AG09319 (cell line): ENCODE measurements at places on chromosomes 3 and 15.

DNA sequence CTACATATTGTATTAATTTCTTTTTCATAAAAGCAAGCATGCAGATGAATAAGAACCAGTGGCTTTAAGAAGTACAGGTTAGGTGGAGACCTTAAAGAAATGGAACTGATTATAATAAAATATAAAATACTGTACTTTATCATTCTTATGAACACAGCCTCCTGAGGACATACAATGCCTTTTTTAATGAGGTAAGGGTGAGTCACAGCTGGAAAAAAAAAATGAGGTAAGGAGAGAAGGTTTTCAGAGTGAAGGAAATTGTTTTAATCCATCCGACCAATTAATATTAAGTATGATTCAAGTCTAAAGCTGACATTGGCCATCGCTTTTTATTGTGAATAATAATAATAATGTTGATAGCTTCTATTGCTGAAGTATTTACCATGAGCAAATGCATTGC, 170.3 kb upstream of the SOX2 start:
- DNase-seq: no peak

GRCh38 chr3:193207290-193208273, 33.4 kb upstream of the PLAAT1 start:
- DNase-seq: no peak

DNA sequence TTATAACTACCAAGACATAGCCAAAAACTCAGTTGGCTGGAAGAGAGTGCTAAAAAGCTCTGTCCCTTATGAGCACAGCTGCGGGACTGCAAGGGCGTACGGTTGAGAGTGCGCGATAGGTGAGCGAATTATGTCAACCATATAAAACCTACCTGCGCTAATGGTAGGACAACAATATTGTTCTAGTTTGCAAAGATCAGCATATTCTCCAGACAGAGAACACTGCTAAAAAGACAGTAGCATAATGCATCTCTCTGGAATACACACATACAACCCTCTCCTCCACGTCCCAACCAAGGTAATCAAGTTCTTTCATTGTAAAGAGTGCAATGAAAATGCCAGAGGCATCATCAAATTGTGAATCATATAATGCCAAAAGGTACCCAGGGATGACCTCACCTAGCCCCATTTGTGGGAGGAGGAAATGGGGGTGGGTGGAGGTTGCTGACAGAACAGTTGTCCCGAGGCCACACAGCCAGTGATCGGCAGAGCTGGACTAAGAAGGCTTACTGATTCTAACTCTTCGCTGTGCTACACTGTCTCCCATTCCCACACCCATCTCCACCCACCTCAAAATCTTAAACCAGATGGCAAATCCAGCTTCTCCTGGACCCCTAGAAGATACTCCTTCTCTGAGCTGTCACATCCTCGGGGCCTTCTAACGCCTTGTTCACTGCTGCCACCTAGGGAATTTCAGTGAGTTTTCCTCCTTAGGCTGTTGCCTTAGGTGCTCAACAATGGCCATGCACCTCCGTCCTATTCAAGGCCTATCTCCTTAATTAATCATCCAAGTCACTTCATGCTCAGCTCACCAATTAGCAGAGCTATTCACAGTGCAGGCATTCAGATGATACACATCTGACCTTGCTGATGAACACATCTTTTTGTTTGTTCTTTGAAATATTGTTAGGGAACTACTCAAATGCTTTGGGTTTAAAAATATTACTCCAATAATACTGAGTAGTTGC, 60.7 kb downstream of the RPL22L1 start:
- DNase-seq: peak; percentile 57

DNA sequence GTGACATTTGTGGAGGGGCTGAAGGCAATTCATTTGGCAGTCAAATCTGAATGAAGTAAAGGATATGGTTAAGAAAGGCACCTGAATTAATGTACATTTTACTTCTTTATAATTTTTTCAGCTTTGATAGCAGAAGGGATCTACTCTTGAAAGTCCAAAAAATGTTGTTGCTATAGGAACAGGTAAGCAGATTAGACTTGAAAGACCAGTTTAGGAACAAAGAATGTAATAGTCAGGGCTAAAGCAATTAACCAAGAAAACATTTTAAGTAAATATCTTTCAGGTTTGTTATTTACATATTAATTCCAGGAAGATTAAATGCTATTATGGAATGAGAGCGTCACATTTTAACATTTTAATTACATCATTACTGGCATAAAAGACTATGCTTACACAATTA, 1.1 kb downstream of the ATP13A4 start:
- no peak for DNase-seq

DNA sequence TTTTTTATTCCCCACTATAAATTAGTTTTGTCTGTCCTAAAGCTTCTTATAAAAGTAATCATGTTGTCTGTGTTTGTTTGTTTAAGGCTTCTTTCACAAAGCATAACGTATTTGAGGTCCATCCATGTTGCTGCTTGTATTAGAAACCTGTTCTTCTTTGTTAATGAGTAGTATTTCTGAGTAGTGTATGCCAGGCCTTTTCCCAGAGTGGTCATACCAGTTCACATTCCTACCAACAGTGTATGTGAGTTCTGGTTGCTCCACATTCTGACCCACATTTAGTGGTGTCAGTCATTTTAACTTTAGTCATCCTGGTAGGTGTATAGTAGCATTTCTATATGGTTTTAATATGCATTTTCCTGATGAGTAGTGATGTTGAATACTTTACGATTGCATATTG, 98.6 kb downstream of the NEO1 start:
- DNase-seq: no peak

GRCh38 chr3:152335273-152335672, 66.5 kb downstream of the MBNL1 start:
- no peak for DNase-seq

- DNase-seq: no peak
Observed at GRCh38 chr3:116020989-116021388, 397.7 kb downstream of the GAP43 start.

GRCh38 chr3:143973259-143974021, 1.8 kb downstream of the DIPK2A start:
- DNase-seq: no peak

GRCh38 chr3:5053021-5053831, 68.9 kb upstream of the ARL8B start:
- no peak for DNase-seq

DNA sequence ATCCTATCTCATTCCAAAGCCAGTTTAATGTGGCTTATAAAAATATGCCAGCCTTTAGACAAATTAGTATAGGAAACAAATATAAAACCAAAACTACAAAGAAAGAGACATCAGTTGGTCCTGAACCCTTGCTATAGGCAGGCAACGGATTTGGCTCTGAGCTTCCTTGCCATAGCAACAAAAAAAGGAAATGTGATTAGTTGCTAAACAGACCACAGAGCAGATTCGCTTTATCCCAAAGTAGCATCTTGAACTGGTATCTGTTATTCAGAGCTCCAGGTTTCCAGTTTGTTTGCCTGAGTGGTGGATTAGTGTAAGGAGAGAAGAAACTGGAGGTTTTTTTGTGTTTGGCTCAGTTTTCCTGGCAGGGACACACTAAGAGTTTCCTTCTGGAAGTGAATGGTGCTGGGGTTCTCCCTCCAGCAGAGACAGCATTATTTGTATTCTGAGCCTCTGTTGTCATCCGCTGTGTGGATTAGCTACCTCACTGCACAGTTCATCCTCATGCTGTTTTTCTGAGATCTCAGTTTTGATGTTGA, 44.1 kb downstream of the CHST2 start:
- no peak for DNase-seq

DNA sequence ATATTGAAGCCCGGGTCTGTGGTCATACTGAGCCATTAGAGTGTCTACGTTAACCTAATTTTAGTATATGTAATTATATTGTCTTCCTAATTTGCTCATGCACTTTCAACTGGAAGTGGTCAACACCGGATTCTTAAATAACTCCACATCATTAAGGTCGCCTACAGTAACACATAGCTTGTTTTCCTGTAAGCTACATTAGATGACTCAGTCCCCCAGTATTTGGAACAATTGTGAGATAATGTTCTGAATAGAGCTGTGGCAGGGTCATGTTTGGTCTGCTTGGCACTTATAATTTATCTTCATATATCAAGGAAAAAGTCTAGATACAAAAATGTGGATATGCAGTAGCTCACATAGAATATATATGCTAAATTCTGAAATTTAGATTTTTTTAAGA, 486.2 kb downstream of the IGSF11 start:
- DNase-seq: no peak

DNA sequence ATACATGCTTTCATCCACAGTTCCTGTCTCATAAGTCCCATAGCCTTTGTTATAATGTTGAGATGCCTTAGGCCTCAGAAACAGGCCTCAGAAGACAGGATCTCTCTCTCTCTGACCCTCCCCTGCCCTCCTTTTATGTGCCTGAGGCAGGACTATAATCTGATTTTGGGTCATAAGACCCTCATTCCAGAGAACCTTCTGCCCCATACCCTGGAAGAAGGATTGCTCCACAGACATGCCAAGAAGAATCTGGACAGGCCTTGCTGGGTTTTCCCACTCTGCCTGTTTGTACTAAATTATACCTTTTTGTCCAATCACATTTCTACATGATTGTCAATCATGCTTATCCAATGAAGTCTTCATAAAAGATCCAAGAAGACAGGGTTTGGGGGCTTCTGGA, 57.2 kb upstream of the MME start:
- no peak for DNase-seq

DNA sequence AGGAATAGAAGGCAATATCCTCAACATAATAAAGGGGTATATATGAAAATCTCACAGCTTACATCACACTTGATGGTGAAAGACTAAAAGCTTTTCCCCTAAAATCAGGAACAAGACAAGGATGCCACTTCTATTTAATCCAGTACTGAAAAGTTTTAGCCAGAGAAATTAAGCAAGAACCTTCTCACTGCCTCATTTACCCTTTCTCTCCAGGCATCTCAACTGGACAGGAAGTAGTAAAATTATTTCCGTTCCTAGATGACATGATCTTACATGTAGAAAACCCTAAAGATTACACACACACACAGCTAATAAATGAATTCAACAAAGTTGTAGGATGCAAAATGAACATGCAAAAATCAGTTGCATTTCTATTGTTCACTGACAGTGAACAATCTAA, 11.2 kb downstream of the SCAP start:
- no peak for DNase-seq

- DNase-seq: no peak
Observed at GRCh38 chr15:51731549-51732267, 5.7 kb downstream of the LYSMD2 start.

GRCh38 chr3:66401157-66401550, 99.7 kb downstream of the LRIG1 start:
- DNase-seq: no peak

GRCh38 chr3:140438736-140439470, 239.0 kb upstream of the TRIM42 start:
- no peak for DNase-seq

DNA sequence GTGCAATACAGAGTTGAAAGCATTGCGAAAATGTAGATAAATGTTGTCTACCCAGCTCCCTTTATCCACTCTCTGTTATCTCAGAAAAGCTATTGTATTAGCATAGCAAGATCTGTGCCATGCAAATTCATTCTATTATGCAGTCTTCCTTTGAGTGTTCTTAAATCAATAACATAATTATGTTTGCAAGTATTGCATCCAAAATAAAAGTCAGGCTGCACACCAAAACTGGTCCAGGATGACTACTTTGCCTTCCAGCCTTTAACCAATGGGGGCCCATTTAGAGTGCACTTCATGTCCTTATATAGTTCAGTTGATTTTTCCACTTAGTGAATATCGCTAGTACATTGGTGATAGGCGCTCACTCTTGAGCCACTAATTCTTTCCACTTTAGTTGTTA, 107.4 kb upstream of the MLF1 start:
- no peak for DNase-seq

DNA sequence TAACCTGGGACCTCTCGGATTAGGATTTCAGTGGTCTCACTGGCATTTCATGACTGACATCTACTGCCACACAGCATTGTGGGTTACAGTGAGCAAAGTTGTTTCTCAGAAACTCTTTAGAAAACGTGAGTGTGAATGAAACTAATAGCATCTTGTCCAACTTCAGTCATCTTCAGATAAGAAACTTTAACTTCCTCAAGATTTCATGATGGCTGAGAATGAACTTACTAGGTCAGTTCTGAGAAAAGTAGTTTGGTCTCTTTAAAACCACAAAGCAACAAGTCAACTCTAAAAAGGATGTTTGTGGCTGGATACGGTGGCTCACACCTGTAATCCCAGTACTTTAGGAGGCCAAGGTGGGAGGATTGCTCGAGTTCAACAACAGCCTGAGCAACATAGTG, 14.2 kb upstream of the HOMER2 start:
- DNase-seq: no peak

GRCh38 chr15:90561344-90562244, 31.9 kb downstream of the CRTC3 start:
- DNase-seq: peak; percentile 66

DNA sequence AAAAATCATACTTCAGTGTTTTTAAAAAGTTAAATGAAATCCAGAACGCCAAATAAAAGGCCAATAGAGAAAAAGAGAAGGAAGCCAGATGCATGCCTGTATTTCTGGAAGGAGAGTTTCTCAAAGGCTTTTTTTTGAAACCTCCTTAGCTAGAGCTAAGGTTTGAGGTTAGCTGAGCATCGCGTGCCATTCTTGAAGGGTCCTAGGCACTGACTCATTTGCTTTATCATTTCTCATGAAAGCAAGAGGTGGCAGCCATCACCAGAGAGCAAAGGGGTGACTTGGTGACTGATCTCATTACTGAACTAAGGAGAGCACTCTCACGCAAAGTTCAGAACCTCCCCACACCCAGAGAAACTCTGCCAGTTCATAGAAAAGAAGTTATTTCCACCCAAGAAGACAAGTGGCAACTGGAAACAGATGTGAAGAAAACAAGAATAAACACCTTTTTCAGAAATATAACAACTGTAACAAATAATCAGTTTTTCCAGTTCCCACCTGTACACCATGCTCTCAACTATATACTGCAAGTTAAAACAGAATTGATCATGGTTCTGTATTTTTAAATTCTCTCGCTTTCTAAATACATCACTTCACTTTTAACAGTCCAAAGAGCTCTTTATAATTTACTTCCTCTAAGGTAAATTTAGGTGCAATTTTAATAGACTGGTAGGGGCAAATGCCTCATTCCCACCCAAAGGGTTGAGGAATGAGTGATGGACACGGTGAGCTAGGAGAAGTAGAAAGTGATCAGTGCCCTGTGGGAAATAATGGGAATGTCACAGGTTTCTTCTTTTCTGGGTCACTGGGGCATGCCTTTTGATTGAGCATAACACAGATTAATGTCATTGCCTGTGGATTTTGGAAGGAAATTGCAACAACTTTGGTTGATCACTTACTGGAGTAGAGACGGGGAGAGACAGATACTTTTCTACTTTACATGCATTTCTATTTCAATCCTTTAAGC, 24.7 kb downstream of the GPR15 start:
- no peak for DNase-seq

DNA sequence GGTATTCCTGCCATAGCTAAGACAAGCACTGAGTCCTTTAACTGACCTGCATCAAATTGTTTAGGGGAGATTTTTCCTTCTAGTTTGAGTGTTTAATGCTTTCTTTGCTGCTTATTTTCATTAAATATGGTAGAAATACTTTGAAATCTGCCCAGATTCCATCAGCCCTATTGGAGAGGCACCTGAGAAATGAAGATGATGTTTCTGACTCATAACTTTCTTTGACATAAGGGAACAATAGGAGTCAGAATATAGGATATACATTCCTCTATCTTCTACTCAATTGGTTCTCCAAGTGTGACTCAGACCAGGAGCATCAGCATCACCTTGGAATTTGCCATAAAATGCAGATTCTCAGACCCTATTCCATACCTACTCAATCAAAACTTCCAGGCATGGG, 27.4 kb downstream of the BTD start:
- DNase-seq: no peak
